ENCODE measurements at places on chromosomes 12 and 14. TPM values are rescaled to one million over a fixed set of nuclear protein-coding genes. Genes with fewer than 3 reads are reported as not detected.
A peak's percentile ranks its signal among the peaks of the same experiment; 100 is the strongest.

Gene TAS2R19
- polyA plus RNA-seq = not detected

Gene PKP2
- 16.0 TPM for polyA plus RNA-seq

Gene FOXM1
- 10.5 TPM for polyA plus RNA-seq

Gene PTHLH
- 1.5 TPM for polyA plus RNA-seq

DNA sequence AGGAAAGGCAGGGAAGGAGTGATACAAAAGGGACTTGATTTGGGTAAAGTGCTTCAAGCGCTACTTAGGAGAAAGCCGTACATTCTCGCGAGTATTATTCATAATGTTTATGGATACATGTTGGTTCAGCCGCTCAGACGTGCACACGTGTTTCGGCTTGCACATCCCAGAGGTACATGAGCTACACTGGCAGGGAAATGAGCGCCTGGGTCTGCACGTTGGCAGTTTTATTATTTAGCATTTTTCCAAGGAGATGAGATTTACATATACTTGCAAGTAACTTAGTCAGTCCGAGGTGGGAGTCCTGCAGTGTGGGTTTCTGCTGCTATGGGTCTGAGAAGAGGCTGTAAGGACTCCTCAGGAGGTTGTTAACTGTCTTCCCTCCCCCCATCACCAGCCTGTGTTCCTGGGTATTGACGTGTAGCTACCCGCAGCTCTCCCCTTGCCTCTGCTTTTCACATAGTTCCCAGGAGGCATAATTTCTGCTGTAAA lies 1.5 kb downstream of the PRKCH start:
- DNase-seq = peak; percentile 53

DNA sequence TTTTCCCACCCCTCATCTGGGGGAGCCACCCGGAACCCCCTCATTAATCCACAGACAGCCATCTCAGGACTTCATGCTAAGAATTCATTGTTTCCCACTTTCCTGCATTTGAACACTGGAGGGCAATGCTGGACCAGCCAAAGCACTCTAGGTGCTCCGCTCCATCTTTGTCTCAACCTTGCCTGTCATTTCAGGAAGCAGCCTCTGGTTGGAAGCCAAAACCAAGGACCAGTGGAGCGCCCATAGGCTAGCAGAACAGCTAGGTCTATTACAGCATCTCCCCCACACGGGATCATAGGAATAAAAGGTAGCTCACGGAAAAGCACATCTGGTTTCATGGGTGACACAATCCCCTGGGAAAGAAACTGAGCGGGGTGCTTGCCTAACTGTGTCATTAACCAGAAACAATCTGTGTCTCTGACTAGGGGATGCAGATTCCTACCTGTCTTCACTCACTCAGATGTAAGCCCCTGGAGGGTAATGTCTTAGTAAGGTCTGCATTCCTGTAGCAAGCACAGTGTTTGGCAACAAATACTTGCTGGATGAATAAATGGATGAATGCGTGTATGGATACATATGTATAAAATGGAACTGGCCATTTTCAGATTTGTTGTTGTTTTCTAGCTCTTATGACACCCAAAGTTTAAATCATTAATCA lies 197.0 kb downstream of the DAD1 start:
- peak; percentile 90 for DNase-seq

GRCh38 chr14:79510659-79511058 lies 700.6 kb downstream of the DIO2 start:
- DNase-seq = no peak

DNA sequence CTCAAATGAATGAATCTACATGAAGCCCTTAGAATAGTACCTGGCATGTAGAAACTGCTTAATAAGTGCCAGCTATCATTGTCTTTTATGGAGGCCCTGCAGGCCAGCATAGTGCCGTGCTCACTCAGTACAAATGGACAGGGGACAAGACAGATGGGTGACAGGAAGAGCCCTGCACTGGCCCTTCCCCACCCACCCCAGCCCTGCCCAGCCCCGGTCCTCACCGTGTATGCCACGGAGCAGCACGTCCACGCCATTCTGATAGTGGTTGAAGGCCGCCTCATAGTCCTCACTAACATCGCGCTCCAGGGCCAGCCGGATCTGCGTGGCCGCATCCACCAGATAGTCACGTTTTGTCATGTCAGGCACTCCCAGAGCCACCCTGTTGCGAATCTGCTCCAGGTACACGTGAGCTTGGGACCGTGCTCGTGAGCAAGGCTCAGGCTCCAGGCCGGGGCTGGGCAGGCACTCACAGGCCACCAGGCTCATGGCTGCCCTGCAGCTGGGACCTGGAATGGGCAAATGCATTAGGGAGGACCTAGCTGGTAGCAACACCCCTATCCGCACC lies 1.9 kb downstream of the RPS6KL1 start:
- no peak for DNase-seq

DNA sequence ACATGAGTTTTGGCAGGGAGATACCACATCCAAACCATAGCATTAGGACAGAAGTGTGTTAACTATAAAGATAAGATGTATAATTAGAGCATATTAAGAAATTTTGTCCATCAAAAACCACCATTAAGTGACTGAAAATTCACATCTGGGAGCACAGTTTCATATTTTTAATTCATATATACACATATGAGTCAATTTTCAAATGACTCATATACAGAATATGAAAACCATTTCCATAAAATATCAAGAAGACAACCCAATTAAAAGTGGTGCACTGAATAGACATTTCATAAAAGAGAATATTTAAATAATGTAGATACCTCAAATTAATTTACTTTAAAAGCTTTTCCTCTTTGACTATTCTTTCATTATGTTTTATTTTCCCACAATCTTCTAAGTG lies 25.3 kb downstream of the MUCL1 start:
- DNase-seq = no peak
